ENCODE measurements at places on chromosomes 7 and 10. TPM values are rescaled to one million over a fixed set of nuclear protein-coding genes. Genes with fewer than 3 reads are reported as not detected.
A peak's percentile ranks its signal among the peaks of the same experiment; 100 is the strongest.

GRCh38 chr10:111246814-111247452 is 170.1 kb downstream of the ADRA2A start:
- H3K4me3 ChIP-seq, result no peak overlapping the region
- no peaks in the 10 kb centered on the region for H3K27me3 ChIP-seq
- no peaks in the 10 kb centered on the region for H3K36me3 ChIP-seq
- H3K4me1 ChIP-seq, result no peaks in the 10 kb centered on the region
- DNase-seq, result no peak

Gene TRDMT1
- total RNA-seq, result 16.5 TPM

DNA sequence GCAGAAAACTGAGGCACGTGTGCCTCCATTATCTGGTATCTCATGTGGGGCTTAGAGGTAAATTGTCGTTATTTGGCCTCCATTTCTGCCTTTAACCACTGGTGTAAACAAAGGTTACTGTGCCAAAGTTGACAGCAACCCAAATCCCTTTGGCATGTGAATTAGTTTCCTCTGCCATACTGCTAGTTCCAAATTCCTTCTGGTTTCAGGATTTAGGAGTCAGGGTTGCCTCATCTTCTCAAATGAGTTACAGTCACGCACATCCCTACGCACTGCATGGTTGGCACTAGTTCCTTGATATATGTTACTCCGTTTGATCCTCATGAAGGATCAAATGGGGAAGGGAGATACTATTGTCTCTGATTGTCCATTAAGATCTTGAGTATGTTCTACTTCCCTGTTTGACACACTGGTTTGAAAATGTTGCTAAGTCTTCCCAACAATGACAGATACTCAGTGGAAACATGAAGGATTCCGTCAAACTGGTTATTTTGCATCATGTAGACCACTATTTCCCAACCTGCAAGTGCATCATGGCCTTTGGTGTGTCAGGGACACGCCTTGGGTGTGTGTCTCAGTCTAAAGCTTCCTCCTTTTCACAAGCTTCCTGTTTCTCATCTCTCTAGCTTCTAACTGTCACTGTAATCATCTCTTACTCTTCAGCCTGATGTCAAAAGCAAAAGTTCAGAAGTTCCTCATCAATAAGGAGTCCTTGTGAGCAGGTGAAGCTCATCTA is at the start of gene LIPN:
TSS of gene LIPN (plus strand) at position 655 of the 736 bp plus-strand sequence. CDS start 1,386 bp downstream, outside the sequence.
- H3K27me3 ChIP-seq, result no peaks in the 10 kb centered on the region
- H3K4me1 ChIP-seq, result no peaks in the 10 kb centered on the region
- H3K27ac ChIP-seq, result no peak within 1 kb of the TSS
- no peak for DNase-seq
- H3K36me3 ChIP-seq, result no peaks in the 10 kb centered on the region
- no peak within 1 kb of the TSS for H3K4me3 ChIP-seq

GRCh38 chr10:110399106-110399964 is 94.6 kb upstream of the SMNDC1 start:
- H3K4me1 ChIP-seq, result no peaks in the 10 kb centered on the region
- DNase-seq, result peak; percentile 46
- H3K27me3 ChIP-seq, result no peaks in the 10 kb centered on the region

GRCh38 chr7:45057878-45058277 is 30.9 kb downstream of the NACAD start:
- no peak for DNase-seq
- H3K36me3 ChIP-seq, result no peaks in the 10 kb centered on the region
- H3K4me3 ChIP-seq, result no peak overlapping the region
- no peaks in the 10 kb centered on the region for H3K4me1 ChIP-seq
- no peaks in the 10 kb centered on the region for H3K27me3 ChIP-seq

GRCh38 chr7:7122701-7123281 is 59.6 kb upstream of the C1GALT1 start:
- no peaks in the 10 kb centered on the region for H3K4me1 ChIP-seq
- no peaks in the 10 kb centered on the region for H3K27me3 ChIP-seq
- H3K27ac ChIP-seq, result no peak overlapping the region
- no peak overlapping the region for H3K4me3 ChIP-seq
- no peaks in the 10 kb centered on the region for H3K36me3 ChIP-seq
- no peak for DNase-seq

GRCh38 chr7:38565289-38565688 is 65.9 kb downstream of the AMPH start:
- no peak overlapping the region for H3K27ac ChIP-seq

Gene SRI
- total RNA-seq, result 172 TPM

Gene HHEX
- total RNA-seq, result 6.8 TPM

DNA sequence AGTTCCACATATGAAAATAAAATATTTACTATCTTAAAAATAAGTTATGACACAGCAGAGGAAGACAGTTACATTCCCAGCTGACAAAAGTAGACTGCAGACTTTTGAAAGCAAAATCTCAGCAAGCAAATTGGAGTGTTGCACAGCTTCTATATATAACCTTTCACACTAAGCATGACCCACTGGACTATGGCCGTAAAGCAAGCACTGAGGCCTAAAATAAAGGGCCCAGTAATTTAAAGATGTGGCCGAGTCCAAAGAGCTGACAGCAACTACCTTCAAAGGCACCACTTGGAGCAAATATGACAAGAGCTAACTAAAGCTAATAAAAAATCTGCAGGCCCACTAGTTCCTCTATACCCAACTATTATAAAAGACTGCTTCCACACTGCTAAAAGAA is 6.5 kb downstream of the GDI2 start:
- no peaks in the 10 kb centered on the region for H3K27me3 ChIP-seq
- no peaks in the 10 kb centered on the region for H3K4me1 ChIP-seq
- no peak overlapping the region for H3K27ac ChIP-seq
- H3K36me3 ChIP-seq, result peaks cover 6% of the 10 kb centered on the region

DNA sequence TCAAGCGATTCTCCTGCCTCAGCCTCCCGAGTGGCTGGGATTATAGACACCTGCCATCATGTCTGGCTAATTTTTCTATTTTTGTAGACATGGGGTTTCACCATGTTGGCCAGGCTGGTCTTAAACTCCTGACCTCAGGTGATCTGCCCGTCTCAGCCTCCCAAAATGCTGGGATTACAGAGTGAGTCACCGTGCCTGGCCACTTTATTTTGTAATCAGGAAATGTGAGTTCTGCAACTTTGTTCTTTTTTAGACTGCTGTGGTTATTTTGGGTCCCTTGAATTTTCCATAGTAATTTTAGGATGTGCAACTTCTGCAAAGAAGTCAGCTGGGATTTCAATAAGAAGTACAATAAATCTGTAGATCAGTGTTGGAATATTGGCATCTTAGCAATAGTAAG is 96.8 kb downstream of the CYTH3 start:
- DNase-seq, result no peak
- peaks cover 33% of the 10 kb centered on the region for H3K36me3 ChIP-seq
- H3K27ac ChIP-seq, result no peak overlapping the region

DNA sequence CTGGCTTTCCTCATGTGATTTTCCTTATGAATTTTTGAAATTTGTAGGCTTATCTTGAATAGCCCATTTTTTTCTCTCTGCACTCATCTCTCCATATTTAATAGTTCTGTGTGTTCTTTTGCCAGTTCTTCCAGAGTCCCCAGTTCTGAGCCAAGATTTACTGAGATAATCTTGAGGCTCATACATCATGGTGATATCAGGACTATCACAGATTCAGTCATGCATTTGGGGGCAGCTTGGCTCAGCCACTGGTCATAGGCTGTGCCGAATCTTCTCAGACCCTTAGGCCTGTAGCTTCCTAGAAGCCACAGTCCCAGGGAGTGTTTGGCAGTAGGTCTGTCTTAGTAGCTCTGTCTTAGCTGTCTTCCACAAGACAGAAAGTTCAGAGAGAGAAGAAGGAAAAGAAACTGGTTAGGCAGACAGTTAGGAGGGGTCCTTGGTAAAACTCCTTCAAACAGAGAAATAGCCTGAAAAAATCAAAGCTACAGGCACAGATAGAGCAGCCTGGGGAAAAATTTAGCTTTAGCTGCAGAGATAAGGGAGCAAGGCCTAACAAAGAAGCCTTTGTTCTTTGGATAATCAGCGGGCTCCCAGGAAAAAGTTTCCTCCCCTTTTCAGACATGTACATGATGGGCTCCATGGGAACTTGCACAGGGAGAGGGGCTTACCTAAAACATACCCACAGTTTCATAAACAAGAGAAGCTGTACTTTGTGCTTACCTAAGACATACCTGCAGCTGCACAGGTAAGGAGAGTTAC is 29.1 kb downstream of the FAS start:
- H3K4me3 ChIP-seq, result no peak overlapping the region
- no peak for DNase-seq
- no peaks in the 10 kb centered on the region for H3K4me1 ChIP-seq
- no peaks in the 10 kb centered on the region for H3K36me3 ChIP-seq

DNA sequence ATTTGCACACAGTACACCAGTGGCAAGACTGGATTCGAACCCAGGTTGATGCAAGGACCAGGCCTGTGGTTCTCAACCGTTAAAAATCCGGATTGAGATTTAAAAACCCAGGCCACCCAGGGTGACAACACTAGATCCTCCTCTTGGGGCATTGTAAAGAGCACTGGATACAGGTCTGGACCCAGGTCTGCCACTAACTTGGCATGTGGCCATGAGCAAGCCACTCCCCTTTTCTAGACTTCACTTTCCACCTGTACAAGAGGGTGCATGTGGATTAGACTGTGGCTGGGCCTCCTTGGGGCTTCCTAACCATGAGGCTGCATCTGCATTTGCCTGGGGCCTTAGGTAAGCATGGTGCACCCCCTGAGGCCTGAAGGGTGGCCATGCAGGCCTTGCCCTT is 21.7 kb upstream of the SLC29A3 start:
- H3K4me1 ChIP-seq, result peaks cover 7% of the 10 kb centered on the region
- H3K4me3 ChIP-seq, result no peak overlapping the region
- H3K27me3 ChIP-seq, result no peaks in the 10 kb centered on the region
- no peak for DNase-seq
- H3K36me3 ChIP-seq, result peaks cover 64% of the 10 kb centered on the region

- H3K36me3 ChIP-seq, result no peaks in the 10 kb centered on the region
- no peak for DNase-seq
- H3K27ac ChIP-seq, result no peak overlapping the region
- H3K4me1 ChIP-seq, result no peaks in the 10 kb centered on the region
Measured at GRCh38 chr10:91700273-91700672, 67.4 kb upstream of the PPP1R3C start.

Gene DNAJC12
- total RNA-seq, result 15.5 TPM

GRCh38 chr7:69878591-69878990 is 280.3 kb downstream of the AUTS2 start:
- no peaks in the 10 kb centered on the region for H3K36me3 ChIP-seq
- no peak for DNase-seq
- no peaks in the 10 kb centered on the region for H3K4me1 ChIP-seq
- no peak overlapping the region for H3K27ac ChIP-seq
- H3K4me3 ChIP-seq, result no peak overlapping the region
- no peaks in the 10 kb centered on the region for H3K27me3 ChIP-seq

GRCh38 chr10:112287844-112288243 is 4.6 kb downstream of the TECTB start:
- H3K4me3 ChIP-seq, result no peak overlapping the region
- H3K36me3 ChIP-seq, result no peaks in the 10 kb centered on the region
- no peaks in the 10 kb centered on the region for H3K27me3 ChIP-seq
- H3K4me1 ChIP-seq, result peaks cover 11% of the 10 kb centered on the region
- H3K27ac ChIP-seq, result peak overlapping the region; percentile 75

DNA sequence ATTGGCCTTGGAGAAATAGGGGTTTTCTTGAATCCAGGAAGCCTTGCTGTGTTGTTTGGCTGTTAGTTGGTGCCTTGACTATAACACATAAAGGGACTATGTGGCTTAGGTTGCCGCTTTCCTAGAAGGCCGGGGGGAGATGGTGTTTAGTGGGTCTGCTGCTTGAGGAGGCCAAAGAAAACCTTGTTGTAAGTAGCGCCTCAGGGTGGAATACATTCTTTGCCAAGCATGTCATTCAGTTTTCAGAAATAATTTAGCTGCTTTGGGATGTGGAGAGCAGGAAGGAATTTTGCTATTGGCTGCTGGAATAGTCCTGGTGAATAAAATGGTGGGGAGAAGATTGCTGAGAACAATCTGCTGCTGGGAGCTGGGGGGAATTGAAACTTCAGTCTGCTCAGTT is 132.9 kb upstream of the WNT16 start:
- H3K4me1 ChIP-seq, result no peaks in the 10 kb centered on the region
- no peaks in the 10 kb centered on the region for H3K36me3 ChIP-seq
- H3K27ac ChIP-seq, result peak overlapping the region; percentile 4

Measured in spinal cord (tissue), 10 donors.